ENCODE measurements at places on chromosomes 2 and 18.
A peak's percentile ranks its signal among the peaks of the same experiment; 100 is the strongest.

GRCh38 chr2:23757686-23758433, 169.1 kb downstream of the ATAD2B start:
- DNase-seq: no peak

DNA sequence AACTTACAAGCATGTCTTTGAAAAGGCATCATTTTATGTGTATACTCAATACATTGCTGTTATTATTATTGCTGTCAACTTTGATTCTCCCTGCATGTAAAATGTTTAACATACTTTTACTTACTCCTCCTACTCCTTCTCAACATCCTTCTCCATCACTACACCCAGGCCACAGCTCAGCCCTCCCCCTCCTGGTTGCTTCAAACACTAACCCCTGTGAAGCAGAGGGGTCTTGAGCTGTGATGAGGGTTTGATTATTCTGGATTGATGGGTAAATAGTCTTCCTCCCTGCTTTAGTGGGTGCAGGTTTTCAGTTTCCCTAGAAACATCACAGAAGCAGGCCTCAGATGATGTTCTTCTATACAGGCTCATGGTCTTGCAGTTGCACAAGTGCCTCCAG, 221.0 kb downstream of the OSR1 start:
- no peak for DNase-seq

DNA sequence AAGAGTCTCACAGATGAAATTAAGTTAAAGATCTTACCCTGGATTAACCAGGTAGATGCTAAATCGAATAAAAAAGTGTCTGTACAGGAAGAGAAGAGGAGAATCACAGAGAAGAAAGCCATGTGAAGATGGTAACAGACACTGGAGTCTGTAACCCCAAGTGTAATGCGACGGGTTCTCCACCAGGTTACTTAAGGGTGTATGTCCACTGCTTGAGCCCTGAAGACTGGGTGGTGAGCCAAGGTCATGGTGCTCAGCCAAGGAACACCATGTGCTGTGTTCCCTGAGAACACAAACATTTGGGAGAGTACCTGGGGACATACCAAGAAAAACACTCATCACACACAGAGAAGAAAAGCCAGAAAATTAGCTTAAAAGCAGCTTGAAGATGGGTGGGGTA, 8.2 kb upstream of the ACADL start:
- DNase-seq: no peak

GRCh38 chr18:48663931-48664847, 125.4 kb downstream of the CTIF start:
- DNase-seq: peak; percentile 28

GRCh38 chr2:186737732-186738508, 44.1 kb downstream of the FAM171B start:
- no peak for DNase-seq

DNA sequence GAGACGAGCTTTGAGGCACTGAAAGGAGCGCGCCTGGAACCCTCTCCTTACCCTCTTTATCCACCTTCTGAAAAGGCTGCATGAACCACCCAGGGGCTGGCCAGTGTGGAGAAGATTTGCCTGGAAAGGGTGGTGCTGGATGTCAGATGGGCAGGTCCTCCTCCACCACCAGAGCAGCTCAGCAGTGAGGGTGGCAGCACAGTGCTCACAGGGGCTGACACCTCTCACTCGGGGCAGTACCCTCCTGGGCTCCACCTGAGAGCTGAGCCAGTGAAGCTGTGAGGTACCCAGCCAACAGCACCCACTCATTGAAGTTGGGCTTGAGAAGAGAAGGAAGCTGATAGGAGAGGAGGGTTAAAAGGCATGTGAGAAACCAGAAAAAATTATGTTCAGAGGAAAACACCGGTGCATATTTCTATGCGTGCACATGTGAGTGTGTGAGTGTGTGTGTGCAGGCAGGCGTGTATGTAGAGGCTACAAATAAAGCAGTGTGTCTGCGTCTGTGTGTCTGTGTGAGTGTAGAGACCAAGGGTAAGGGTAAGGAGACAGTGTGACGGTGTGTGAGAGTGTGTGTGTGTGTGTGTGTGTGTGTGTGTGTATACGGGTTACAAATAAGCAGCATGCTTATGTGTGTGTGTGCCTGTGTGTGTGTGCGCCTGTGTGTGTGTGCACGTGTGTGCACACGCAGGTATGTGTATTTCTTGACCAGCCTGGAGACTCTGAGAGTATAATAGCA, 40.7 kb downstream of the TEX44 start:
- DNase-seq: no peak

- no peak for DNase-seq
Measured at GRCh38 chr2:179692610-179693009, 168.8 kb downstream of the ZNF385B start.

GRCh38 chr2:111620281-111620680, 263.7 kb downstream of the ANAPC1 start:
- DNase-seq: no peak

DNA sequence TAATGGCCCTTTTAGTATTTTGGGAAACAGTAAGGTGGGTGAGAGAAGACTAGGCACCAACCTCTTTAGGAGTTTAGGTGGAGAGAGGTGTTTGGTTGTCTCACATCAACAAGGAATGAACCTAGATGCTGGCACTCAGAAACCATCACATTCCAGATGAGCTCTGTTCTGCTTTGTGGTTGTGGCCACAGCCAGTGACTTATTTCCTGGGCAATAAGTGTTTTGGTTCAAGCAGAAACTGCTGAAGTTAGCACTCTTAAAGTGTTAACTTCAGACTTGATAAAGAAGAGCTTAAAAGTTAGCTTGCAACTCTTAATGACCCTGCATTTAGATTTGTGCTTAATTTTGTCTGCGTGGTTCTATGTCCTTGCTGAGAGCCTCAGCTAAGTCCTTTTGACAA, 929.2 kb downstream of the SLC4A3 start:
- DNase-seq: no peak

- no peak for DNase-seq
Measured at GRCh38 chr2:101717071-101717845, 19.8 kb downstream of the MAP4K4 start.

DNA sequence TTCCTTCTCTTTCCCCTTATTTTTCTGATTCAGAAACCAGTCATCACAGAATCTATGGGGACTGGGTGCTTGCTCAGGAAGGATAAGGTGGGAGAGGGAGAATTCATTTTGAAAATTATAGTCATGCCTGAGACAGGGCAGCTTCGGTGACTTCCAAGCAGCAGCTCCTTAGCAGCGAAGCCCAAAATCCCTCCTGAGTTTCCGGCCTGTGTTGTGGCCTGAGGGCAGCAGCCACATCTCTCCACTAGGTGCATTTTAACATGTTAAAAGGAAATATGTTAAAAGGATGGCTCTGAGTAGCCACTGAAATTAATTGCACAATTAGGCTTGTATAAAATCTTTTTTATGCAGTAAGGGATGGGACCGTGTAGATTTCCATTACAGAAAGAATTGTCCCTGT, 207.0 kb upstream of the RAB12 start:
- no peak for DNase-seq

- no peak for DNase-seq
Measured at GRCh38 chr18:26457611-26458353, 90.6 kb downstream of the KCTD1 start.

- no peak for DNase-seq
Measured at GRCh38 chr2:100278986-100279385, 43.3 kb downstream of the LONRF2 start.

- no peak for DNase-seq
Measured at GRCh38 chr2:68747900-68748299, 13.3 kb downstream of the ARHGAP25 start.

GRCh38 chr2:44778671-44779476, 162.6 kb upstream of the SIX3 start:
- no peak for DNase-seq

DNA sequence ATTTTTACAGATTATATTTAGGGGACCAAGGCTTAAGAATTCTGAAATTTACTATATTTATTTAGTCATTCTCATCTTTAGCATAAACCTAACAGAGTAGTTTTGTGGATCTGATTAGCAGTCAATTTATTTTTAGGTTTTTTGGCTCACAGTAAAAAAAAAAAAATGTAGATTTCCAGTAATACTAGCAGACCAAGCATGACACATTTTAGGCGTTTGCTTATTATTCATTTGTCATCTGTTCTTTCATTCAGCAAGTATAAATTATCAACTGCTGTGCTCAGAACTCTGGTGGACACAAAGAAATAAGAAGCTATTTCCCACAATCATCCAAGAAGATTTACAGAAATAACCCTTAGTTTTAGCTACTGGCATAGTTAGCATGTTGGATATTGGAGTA, 20.6 kb downstream of the PDE1A start:
- DNase-seq: no peak

DNA sequence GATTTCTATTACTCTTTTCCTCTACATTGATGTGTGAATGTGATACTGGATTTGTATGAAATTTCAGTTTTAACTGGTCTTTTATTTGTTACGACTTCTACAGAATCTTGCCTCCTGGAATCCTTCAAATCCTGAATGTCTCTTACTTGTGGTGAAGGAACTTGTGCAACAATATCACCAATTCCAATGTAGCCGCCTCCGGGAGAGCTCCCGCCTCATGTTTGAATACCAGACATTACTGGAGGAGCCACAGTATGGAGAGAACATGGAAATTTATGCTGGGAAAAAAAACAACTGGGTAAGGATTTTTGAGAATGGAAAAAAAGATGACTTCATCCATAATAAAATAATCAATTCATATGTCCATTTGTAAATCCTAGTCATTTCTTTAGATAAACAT, 134.6 kb downstream of the BABAM2 start:
- DNase-seq: no peak

Measured in activated T-helper 1 cell treated with anti-CD3 and anti-CD28 coated beads, Interleukin-12 subunit alpha, Interleukin-12 subunit beta, Interleukin-2, Interleukin-4 antibody, amounts not matched to agents 30 ng/mL and 10 ng/mL and 1 ng/mL, durations not matched to agents 14 hours and 24 hours and 36 hours (primary cell).